Activated CD4-positive, alpha-beta memory T cell treated with anti-CD3 and anti-CD28 coated beads for 36 hours (primary cell): ENCODE measurements at places on chromosomes 16 and 17. TPM values are rescaled to one million over a fixed set of nuclear protein-coding genes. Genes with fewer than 3 reads are reported as not detected.

The ATXN7L3 gene
- total RNA-seq, result 63.4 TPM

The TP53TG3F gene
- total RNA-seq, result not detected

The NPW gene
- total RNA-seq, result 2.0 TPM

The TTLL6 gene
- not detected for total RNA-seq

The RNF227 gene
- total RNA-seq, result 2.7 TPM

The NDE1 gene
- total RNA-seq, result 119 TPM

The G6PC1 gene
- not detected for total RNA-seq

The OR4D1 gene
- 0.27 TPM for total RNA-seq

The DBF4B gene
- total RNA-seq, result 25.9 TPM
